ENCODE measurements at places on chromosomes 2 and 18. TPM values are rescaled to one million over a fixed set of nuclear protein-coding genes. Genes with fewer than 3 reads are reported as not detected.

Gene EFHD1
- 178 TPM for total RNA-seq

Gene ALK
- not detected for total RNA-seq

Gene DLGAP1
- 6.0 TPM for total RNA-seq

Gene DHRS9
- total RNA-seq = not detected

Gene FN1
- 30,644 TPM for total RNA-seq

Gene CDH2
- 208 TPM for total RNA-seq

Gene SH3RF3
- total RNA-seq = 58.8 TPM

Gene RTTN
- 4.8 TPM for total RNA-seq

- H3K4me3 ChIP-seq = no peak overlapping the region
- DNase-seq = no peak
- H3K27ac ChIP-seq = no peak overlapping the region
- peaks cover 2% of the 10 kb centered on the region for H3K27me3 ChIP-seq
These were observed 187.5 kb upstream of the ACVR2A start for GRCh38 chr2:147657086-147658000.

- no peaks in the 10 kb centered on the region for H3K27me3 ChIP-seq
- no peak overlapping the region for H3K4me3 ChIP-seq
- peak overlapping the region; percentile 79 for H3K27ac ChIP-seq
- H3K36me3 ChIP-seq = peaks cover 16% of the 10 kb centered on the region
These were observed 122.2 kb downstream of the BIRC6 start for GRCh38 chr2:32478889-32479620.

DNA sequence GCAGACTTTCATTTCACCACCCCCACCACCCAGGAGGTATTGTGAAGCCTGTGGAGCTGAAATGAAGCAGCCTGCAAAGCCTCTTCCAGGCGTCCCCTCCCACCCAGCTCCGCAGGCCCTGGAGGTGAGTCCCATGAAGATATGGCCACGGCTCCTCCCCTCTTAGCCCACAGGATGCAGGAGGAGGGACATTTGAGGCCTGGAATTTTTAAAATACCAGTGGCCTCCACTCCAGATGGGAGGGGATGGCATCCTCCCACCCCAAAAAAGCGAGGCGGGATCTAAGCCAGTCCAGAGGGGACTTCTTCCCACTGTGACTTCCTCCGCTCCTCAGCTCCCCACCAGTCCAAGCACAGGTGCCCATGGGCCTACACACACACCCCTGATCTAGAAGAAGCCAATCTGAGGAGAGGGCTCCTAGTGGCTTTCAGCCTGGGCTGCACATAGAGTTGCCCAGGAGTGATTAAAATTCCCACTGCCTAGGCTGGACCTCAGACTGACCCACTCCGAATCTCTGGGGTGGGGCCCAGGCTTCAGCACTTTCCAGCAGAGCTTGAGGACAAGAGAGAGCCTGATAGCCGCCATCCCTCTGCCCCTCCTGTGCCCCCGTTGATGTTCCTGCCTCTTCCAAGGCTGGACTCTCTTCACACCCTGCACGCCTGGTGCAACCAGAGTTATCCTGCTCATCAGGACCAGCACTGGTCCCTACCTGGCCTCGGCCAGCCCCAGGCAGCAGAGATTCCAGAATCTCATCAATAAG is 206.9 kb downstream of the TNS1 start:
- DNase-seq = no peak
- H3K27me3 ChIP-seq = no peaks in the 10 kb centered on the region
- peaks cover 11% of the 10 kb centered on the region for H3K36me3 ChIP-seq
- H3K27ac ChIP-seq = no peak overlapping the region
- peaks cover 26% of the 10 kb centered on the region for H3K4me1 ChIP-seq

DNA sequence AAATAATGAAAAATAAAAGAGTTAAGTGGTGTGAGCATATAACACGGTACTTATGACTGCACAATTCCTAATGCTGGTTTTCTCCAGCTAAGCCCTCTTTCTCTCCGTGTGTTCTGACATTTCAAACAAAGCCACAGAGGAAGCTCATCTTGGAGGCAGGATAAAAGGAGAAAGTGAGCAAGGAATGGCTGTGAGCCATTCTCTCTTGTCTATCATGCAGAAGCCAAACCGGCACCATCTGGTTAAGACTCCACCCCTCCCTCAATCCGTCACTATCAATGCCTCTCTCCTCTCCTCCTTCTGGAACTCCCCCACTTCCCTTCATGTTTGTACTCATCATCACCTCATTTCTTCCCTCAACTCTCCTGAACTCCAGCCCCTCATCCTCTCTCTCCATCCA is 210.4 kb downstream of the TMEM163 start:
- H3K27me3 ChIP-seq = peaks cover 4% of the 10 kb centered on the region
- no peak overlapping the region for H3K27ac ChIP-seq
- DNase-seq = no peak
- peaks cover 1% of the 10 kb centered on the region for H3K36me3 ChIP-seq

DNA sequence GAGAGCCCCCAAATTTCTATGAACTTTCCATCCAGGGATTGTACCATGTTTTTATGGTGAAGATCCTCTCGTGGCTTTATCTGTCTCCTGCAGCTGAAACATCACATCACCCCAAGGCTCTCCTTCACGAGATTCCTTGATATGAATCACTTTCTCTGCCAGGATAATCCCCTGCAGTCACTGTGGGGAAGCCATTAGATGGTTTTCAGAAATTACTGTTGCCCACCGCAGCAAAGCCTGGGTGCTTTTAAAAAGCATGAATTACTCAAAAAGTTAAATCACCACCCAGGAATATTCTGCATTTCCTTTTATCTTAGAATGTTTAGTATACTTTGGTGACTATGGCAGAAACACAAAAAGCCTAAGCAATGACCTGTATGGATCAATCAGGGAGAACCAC is 428.4 kb upstream of the SLC14A2 start:
- H3K27ac ChIP-seq = no peak overlapping the region
- H3K27me3 ChIP-seq = no peaks in the 10 kb centered on the region
- H3K4me1 ChIP-seq = no peaks in the 10 kb centered on the region

- H3K27ac ChIP-seq = no peak overlapping the region
- H3K4me1 ChIP-seq = no peaks in the 10 kb centered on the region
- no peak for DNase-seq
- no peaks in the 10 kb centered on the region for H3K27me3 ChIP-seq
- peaks cover 8% of the 10 kb centered on the region for H3K36me3 ChIP-seq
These were observed 139.1 kb downstream of the AGPS start for GRCh38 chr2:177531706-177532105.

- no peaks in the 10 kb centered on the region for H3K36me3 ChIP-seq
- H3K4me3 ChIP-seq = no peak overlapping the region
- H3K27me3 ChIP-seq = no peaks in the 10 kb centered on the region
- H3K27ac ChIP-seq = no peak overlapping the region
- peaks cover 19% of the 10 kb centered on the region for H3K4me1 ChIP-seq
- no peak for DNase-seq
These were observed 139.8 kb upstream of the ZC3H15 start for GRCh38 chr2:186346216-186346615.

- H3K4me3 ChIP-seq = no peak overlapping the region
- H3K27me3 ChIP-seq = no peaks in the 10 kb centered on the region
- H3K36me3 ChIP-seq = no peaks in the 10 kb centered on the region
- H3K27ac ChIP-seq = no peak overlapping the region
These were observed 2.4 kb downstream of the CASP8 start for GRCh38 chr2:201262718-201263117.

DNA sequence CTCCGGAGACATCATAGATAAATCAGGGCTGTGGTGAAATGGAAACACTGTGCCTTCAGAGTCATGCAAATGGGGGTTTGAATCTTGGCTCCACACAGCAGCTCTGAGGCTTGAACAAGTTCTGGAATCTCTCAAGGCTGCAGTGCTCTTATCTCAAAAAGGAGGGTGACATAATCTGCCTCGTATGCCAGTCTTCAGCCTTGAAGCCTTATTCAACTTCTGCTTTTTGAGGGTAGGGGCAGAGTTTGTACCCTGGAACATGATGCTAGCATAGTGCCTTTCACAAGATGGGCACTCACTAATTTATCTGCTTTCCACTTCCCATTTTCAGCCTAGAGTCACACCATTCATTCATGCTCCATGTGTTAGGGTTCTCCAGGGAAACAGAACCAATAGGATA is 42.3 kb downstream of the GATA6 start:
- peaks cover 1% of the 10 kb centered on the region for H3K36me3 ChIP-seq
- DNase-seq = no peak
- H3K4me1 ChIP-seq = peaks cover 7% of the 10 kb centered on the region
- no peak overlapping the region for H3K27ac ChIP-seq
- H3K27me3 ChIP-seq = no peaks in the 10 kb centered on the region
- H3K4me3 ChIP-seq = no peak overlapping the region

GRCh38 chr18:46411867-46412690 is 244.9 kb downstream of the LOXHD1 start:
- H3K27ac ChIP-seq = peak overlapping the region; percentile 69
- no peak overlapping the region for H3K4me3 ChIP-seq

- H3K36me3 ChIP-seq = no peaks in the 10 kb centered on the region
- H3K4me3 ChIP-seq = no peak overlapping the region
- H3K27ac ChIP-seq = peak overlapping the region; percentile 18
These were observed 599.5 kb upstream of the SYT4 start for GRCh38 chr18:43876748-43877147.

- no peak for DNase-seq
- no peak overlapping the region for H3K4me3 ChIP-seq
- no peaks in the 10 kb centered on the region for H3K27me3 ChIP-seq
- H3K27ac ChIP-seq = no peak overlapping the region
- H3K36me3 ChIP-seq = no peaks in the 10 kb centered on the region
These were observed 125.5 kb downstream of the RAPGEF4 start for GRCh38 chr2:172861098-172861497.

DNA sequence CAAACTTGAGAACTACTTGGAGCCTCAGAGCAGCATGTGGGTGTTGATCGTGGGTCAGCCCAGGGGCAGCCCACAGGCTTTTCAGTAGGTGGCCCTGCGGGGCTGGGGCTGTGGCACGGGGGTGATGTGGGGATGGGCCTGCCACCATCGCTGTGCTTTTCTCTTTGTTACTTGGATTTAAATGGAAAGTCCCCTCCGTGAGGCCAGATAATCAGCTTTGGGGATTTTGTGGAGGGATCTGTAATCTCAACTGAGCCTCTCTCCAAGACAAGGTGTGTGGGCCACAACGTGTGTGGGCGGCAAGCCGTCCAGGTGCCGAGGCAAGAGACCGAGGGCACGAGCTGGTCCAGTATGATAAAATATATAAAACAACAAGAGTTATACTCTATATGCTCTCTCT is 16.7 kb downstream of the COLEC11 start:
- no peaks in the 10 kb centered on the region for H3K4me1 ChIP-seq
- DNase-seq = peak; percentile 53
- H3K27me3 ChIP-seq = peaks cover 12% of the 10 kb centered on the region

GRCh38 chr18:3603421-3604234 is 153.7 kb downstream of the TGIF1 start:
- no peaks in the 10 kb centered on the region for H3K27me3 ChIP-seq
- H3K27ac ChIP-seq = no peak overlapping the region
- H3K36me3 ChIP-seq = no peaks in the 10 kb centered on the region
- no peak for DNase-seq

DNA sequence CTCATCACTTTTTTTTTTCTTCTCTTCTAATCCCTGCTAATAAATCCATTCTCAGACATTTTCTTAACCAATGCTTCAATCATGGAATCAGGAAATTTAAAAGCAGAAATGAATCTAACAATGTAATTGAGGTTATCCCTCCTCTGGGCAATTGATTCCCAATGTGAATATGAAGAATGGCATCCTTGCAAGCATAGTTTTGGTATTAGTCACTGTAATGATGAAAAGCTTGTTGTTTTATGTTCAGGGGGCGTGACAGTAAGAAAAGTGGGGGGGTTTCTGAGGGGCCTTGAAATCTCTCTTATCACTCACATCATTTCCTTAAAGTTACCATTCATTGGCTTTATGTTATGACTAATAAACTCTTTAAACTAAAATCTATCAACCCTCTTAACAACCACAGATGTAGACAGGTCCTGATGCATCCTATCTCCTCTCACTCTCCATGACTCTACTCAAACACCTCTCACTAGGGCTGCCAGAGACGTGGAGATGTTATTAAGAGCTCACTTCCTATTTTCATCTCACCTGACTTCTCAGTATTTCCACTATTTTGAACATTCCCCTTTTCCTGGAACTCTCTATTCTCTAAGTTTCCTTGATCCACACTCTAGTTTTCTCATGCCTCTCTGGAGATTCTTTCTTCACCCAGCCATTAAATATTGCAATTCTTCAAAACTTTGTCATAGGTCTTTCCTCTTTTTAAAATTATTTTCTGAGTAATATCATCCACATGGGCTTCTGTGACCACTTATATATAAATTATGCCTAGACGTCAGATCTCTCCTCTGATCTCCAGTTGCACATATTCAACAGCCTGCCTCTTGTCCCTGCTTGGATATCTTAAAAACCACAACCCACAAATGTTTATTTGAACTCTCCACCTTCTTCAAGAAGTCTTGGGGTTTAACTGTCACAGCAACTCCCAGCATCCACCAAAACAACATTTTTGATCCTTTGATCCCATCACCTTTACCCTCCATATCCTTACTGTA is 332.9 kb downstream of the CDH2 start:
- DNase-seq = no peak
- no peak overlapping the region for H3K4me3 ChIP-seq
- H3K27me3 ChIP-seq = no peaks in the 10 kb centered on the region

- no peak for DNase-seq
- no peak overlapping the region for H3K4me3 ChIP-seq
- no peaks in the 10 kb centered on the region for H3K27me3 ChIP-seq
- H3K36me3 ChIP-seq = no peaks in the 10 kb centered on the region
These were observed 191.7 kb downstream of the ERBB4 start for GRCh38 chr2:212346865-212347264.

DNA sequence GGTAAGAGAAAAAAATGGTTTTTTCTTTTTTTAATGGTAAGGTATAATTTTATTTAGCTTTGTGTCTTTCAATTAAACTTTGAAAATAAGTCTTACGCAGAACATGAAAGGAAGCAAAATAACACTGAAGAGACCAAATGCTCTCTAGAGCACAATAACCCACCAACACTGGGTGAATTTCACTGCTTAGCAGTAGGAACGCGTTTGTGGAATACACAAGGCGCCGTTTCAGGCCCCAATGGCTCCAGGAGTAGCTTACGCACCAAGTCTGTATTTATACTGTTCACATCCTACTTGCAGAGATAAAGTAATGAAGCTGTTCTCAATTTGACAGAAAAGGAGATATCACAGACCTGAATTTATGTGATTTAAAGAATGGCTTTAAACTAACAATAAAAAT is 23.5 kb downstream of the RPL31 start:
- no peaks in the 10 kb centered on the region for H3K4me1 ChIP-seq
- H3K27me3 ChIP-seq = no peaks in the 10 kb centered on the region
- DNase-seq = no peak

DNA sequence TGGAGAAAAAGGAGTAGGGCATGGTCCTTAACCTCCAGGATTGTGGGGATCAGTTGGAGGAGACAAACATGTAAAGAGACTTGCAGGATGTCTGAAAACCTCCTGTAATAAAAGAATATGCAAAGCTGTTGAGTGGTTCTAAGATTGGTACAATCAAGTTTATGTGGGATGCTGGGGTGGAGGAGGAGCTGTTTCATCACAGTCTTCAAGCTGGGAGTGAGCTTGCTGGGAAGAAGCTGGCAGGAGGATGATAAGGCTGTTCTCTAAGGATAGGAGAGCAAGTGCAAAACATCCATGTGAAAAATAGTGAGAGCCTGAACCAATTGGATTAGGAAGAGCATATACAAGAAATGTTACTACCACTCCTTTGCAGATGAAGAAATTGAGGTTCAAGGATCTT is 161.9 kb upstream of the CRIM1 start:
- H3K36me3 ChIP-seq = no peaks in the 10 kb centered on the region
- DNase-seq = no peak
- peaks cover 22% of the 10 kb centered on the region for H3K27me3 ChIP-seq
- no peak overlapping the region for H3K4me3 ChIP-seq
- H3K27ac ChIP-seq = no peak overlapping the region
- no peaks in the 10 kb centered on the region for H3K4me1 ChIP-seq

GRCh38 chr2:8132879-8133278 is 549.0 kb upstream of the ID2 start:
- H3K4me1 ChIP-seq = peaks cover 7% of the 10 kb centered on the region
- H3K27ac ChIP-seq = no peak overlapping the region
- H3K4me3 ChIP-seq = no peak overlapping the region
- no peaks in the 10 kb centered on the region for H3K27me3 ChIP-seq

All from chondrocyte (in vitro differentiated cells).